ENCODE measurements at places on chromosomes 1 and 21.

GRCh38 chr21:42809577-42810475 is 69.5 kb downstream of the WDR4 start:
- DNase-seq, result no peak

DNA sequence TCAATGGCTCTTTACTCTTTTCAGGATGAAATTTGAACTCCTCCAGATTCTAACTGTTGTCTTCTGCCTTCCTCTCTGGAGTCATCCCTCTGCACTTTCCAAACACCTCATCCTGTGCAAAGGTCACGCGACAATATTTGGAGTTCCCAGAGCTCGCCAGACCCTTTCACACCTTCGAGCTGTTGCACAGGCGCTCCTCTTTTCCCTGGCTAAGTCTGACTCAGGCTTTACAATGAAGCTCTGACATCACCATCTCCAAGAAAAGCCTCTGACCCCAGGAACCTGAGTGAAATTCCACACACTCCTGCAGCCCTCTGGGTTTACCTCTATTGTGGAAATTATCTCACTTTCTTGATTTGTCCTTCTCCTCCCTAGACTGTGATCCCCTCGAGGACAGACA is 270.3 kb downstream of the RGS7 start:
- no peak for DNase-seq

DNA sequence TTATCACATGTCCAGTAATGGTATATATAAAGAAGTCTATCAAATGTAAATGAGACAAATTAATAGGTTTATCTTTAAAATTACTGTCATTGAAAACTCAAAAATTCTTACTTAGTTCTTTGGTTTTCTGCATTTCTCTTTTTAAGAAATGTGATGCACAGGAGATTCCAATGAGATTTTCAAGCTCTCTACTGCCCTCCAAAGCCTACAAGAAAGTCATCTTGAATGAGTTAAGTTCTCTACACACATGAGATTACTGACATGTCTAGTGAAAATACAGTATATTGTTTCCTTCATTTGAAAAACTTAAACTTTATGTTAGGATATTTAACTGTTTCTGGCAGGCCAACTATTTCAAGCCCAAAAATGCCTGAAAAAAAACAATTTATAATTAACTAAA is 68.8 kb downstream of the ITGB3BP start:
- no peak for DNase-seq

DNA sequence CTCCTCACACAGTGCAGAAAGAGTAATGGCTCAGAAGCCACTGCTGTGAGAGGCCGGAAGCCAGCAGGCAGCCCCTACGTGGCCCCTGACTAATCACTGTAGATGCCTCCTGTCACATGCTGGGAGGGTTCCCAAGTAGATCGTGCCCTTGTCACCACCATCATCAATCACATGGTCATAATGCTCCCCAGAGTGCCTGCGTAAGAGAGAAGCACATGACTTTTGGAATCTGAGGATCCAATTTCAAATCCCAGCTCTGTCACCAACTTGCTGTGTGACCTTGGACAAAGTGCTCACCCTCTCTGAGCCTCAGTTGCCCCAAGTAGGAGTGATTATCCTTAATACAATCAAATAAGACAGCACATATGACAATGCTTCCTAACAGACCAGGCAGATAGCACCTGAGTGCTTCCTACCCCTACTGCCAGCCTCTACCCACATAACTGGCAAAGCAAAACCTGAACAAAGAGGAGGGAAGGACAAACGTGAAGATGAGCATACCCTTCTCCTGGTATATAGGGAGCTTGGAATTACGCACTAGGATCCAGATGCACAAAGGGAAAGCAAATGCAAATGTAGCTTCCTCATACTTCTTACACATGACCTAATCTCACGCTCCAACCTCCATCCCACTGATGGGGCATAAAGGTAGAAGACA is 65.7 kb downstream of the SDC3 start:
- no peak for DNase-seq

DNA sequence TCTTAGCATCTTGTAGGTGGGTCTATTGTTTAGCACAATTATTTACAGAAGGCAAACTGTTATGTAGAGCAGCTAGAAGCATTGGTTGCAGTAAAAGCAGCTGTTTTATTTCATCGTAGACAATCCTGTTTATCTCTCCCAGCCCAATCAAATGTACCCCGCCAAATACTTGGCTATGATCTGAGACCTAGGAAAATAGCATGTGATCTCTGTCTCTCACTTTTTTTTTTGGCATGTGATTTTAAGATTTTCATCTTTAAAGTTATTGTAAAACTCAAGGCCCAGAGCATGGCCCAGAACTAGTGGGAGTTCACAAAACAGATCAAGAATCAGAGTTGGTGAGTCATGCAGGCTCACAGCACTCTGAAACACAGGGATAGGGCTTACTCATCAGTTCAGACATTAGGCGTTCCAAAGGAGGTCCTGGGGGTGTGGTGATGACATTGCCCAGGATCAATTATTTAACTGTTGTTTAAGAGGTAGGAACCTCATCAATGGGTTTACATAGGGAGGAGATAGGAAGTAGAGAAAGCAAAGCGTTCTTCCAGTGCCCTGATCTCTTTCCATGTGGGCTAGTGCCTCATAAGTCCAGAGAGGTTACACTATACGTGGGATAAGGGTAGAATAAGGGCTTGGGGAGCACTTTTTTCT is 40.2 kb downstream of the TBX19 start:
- DNase-seq, result peak; percentile 18

DNA sequence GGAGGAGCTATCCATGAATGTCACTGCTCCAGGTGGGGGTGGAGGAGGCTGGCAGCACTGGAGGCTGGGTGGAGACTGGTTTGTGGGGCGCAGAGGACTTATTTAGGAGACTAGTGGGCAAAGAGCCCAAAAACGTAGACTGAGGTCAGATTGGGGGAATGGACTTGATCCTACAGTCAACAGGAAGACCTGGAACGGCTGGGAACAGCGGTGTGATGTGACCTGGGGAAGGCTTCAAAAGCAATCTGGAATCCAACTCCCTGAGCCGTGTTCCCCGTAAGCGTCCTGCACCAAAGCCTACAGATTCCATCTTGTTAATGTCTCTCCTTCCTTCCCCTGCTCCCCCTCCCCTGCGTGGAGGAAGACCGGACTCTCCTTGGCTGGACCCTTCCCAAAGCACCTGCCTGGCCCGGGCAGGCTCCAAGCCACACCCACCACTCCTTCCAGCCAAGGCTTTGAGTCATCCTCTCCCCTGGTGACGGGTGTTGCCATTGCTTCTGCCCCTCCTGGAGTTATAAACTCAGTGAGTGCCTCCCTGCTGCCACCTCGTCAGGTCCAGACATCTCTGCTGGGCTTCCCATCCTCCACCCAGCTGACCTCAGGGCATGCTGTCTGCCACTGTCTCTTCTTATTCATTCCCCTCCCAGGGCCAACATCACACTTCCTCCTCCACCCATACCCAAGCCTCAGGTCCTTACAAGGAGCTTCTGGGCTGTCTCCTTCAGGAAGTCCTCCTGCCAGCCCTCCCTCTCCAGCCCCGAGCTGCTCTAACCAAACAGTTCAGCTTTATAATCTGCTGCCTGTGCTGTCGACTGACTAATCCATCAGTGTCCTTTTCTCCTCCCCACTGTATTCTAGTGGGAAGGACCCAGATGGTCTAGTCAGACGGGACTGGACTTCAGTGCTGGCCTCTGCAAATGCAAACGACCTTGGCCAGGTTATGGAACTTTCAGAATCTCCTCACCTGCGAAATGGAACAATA is 1.6 kb upstream of the CLSTN1 start:
- no peak for DNase-seq

DNA sequence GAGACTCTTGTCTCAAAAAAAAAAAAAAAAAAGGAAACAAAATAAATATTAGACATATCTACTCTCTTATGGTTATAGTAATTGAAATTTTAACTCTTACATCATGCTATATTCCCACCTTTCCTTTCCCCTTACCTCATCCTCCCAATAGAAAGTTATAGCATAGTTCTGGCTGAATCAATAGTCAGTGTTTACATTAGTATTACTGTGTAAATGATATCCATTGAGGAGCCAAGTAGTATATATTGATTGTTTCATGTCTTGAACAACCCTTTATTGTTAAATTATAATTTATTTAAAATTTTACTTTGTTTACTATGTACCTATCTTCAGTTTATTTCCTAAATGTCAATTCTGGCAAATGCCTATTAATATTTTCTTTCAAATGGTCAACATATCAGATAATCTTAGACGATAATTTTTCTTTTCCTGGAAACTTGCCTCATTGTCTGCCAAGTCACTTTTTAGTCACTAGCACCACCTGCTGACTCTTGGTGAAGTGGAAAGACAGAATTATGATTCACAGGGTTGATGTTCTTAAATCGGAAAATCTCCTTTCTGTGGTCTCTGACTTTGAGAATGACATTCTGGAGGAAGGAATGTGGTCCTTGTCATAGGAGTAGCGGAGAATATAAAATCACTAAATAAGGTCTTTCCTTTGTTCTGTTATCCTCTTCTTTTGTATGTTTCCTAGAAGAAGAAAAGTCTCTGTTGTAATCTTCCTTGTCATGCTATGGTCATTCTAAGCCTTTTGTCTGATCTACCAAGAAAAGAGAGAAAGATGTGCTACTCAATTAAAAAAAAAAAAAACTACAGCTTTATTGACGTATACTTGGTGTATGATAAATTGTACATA is 8.6 kb downstream of the HJV start:
- DNase-seq, result no peak

DNA sequence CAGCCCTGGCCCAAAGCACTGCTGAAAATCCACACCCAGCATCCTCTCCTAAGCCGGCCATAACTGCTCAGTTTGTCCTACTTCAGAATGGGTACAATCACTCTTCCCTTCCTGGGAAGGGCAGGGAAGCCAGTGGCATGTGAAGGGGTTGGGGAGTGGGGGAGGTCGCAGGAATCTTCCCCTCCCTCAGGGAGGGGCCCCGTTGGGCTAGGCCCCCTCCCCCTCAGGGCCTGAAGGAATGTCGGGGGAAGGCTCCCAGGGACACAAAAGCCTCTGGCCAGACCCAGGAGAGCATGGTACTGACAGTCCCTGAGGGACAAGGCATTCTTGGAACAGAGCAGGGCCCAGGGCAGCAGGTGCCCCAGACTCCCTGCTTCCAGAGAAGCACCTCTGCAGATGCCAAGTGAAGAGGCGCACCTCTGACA is 1.2 kb downstream of the ELOVL1 start:
- DNase-seq, result no peak

- DNase-seq, result no peak
Observed at GRCh38 chr1:203407296-203407695, 56.4 kb upstream of the FMOD start.

GRCh38 chr1:184489908-184490307 is 103.1 kb downstream of the C1orf21 start:
- DNase-seq, result no peak

GRCh38 chr1:70536708-70537366 is 125.8 kb downstream of the CTH start:
- DNase-seq, result no peak

DNA sequence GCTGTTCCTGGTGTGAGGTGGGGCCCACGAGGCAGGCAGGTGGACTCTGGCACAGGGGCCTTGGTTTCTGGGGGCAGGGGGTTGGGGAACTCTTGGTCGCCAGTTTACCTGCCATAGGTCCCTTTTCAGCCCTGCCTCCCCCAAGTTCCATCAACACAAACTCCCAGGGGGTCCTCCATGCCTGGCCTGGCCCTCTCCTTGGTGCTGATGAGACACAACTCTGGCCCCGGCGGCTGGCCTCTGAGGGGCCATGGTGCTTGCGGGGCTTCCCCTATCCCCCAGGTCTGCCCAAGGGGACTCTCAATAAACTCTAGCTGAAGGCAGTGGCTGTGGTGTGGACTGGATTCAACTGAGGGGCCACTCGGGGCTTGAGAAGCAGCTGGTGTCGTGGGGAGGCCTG is 16.0 kb downstream of the HTR6 start:
- no peak for DNase-seq

- DNase-seq, result no peak
Observed at GRCh38 chr1:109827986-109828385, 64.3 kb upstream of the EPS8L3 start.

DNA sequence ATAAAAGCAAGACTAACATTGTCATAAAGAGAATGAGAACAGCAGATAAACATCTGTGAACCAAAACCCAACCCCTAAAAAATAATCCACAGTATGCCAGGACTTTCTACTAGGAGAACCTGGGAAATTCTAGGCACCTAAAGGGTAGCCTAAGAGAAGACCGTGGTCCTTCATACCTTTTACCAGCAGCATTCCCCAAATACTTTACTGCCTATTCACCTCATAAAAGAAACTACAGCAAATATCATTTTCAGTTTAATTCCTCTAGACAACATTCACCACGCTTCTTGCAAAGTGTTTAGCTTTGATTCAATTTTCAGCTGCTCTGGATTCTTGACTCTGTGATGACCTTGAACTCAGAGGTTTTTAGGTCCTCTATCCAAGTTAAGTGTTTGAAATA is 1180.7 kb upstream of the B3GALT2 start:
- no peak for DNase-seq

GRCh38 chr1:41291195-41291594 is 49.1 kb upstream of the SCMH1 start:
- DNase-seq, result no peak

DNA sequence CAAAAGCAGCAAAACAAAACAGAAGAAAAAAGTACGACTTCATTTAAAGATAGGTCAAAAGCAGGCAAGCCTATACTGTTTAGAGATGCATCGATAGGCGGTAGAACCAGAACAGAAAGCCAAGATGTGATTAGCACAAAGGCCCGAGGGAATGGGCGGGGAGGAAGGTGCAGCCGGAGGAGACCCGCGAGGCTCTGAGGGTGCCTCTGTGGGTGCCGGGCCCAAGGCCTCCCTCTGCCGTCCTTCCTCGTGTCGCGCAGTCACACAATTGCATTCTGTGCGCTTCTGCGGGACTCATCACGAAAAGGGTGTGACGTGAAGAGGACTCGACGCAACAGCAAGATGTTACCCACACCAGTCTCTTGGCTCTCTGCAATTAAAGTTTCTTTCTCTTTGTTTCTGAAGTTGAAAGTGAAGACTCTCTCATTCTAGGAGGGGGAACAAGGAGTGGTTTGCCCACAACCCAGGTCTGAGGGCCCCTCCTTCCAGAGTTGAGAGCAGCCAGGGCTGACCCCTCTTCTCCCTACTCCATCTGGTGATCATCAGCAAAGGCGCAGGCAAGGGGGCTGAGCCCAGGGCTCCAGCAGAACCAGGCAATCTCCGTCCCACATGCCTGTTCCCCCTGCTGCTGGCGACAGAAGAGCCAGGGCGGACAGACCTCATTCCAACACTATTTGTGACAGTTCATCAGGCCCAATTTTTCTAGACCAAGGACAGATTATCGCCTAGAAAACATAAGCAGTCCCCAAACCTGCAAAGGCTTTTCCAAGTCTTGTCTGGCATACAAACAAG is 41.0 kb downstream of the NPHP4 start:
- no peak for DNase-seq

GRCh38 chr1:168498159-168498631 is 45.6 kb downstream of the XCL2 start:
- no peak for DNase-seq

- DNase-seq, result no peak
Observed at GRCh38 chr1:174795806-174796205, 203.9 kb upstream of the CACYBP start.

DNA sequence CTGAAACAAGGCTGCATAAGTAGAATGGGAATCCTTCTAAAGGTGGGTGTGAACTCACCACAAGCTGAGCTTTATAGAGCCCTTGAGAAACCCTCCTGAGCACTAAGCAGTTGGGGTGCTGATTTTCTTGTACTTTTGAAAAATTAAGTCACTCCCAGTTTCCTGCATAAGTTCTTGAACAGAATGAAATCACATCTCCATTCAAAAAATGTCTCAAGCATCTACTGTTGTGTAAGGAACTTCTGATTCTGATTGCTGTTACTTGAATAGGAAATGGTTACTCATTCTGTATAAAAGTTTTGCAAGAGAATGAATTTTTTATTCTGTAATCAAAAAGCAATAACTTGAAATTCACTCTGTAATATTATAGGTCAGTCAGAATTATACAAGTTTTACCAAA is 50.8 kb upstream of the WNT2B start:
- DNase-seq, result no peak

- no peak for DNase-seq
Observed at GRCh38 chr1:224499204-224499603, 64.6 kb upstream of the WDR26 start.

All from stimulated activated CD4-positive, alpha-beta T cell treated with anti-CD3 and anti-CD28 coated beads, Interleukin-15, amount 100 ng/mL, for 48 hours (primary cell).